ENCODE measurements at places on chromosomes 12 and 14. TPM values are rescaled to one million over a fixed set of nuclear protein-coding genes. Genes with fewer than 3 reads are reported as not detected.

DNA sequence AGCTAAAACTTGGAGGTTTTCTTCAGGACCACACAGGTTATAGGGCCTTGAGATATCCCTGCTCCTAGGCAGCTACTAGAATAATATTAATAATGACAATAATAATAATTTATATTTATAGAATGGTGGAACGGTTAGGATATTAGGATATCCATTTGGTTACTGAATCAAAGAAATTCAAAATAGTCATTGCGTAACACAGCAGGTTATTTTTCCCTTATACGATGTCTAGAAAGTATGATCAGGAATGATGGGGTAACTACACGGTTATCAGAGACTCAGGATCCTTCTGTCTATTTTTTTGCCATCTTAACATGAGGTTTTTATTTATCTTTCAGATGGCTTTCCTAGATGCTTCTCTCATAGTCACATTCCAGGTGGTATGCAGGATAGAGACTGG, 39.0 kb downstream of the NEUROD4 start:
- no peak for DNase-seq

- DNase-seq: no peak
These were observed 23.3 kb downstream of the LMNTD1 start for GRCh38 chr12:25529738-25530137.

DNA sequence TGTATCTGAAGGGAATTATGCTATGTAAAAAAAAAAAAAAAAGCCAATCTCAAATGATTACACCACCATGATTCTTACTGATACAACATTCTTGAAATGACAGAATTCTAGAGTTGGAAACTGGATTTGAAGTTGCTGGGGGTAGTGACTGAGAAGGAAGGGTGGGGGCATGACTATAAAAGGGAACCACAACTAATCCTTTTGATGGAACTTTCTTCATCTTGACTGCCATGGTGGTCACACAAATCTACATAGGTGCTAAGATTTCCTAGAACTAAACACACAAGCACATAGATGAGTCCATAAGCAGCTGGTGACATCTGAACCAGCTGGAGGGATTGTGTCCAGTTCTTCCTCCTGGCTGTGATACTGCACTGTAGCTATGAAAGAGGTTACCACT, 51.4 kb downstream of the CLMN start:
- no peak for DNase-seq

- DNase-seq: peak; percentile 12
These were observed 60.7 kb downstream of the GALNT8 start for GRCh38 chr12:4780641-4781611.

- DNase-seq: no peak
These were observed 212.5 kb downstream of the NOVA1 start for GRCh38 chr14:26385310-26385709.

DNA sequence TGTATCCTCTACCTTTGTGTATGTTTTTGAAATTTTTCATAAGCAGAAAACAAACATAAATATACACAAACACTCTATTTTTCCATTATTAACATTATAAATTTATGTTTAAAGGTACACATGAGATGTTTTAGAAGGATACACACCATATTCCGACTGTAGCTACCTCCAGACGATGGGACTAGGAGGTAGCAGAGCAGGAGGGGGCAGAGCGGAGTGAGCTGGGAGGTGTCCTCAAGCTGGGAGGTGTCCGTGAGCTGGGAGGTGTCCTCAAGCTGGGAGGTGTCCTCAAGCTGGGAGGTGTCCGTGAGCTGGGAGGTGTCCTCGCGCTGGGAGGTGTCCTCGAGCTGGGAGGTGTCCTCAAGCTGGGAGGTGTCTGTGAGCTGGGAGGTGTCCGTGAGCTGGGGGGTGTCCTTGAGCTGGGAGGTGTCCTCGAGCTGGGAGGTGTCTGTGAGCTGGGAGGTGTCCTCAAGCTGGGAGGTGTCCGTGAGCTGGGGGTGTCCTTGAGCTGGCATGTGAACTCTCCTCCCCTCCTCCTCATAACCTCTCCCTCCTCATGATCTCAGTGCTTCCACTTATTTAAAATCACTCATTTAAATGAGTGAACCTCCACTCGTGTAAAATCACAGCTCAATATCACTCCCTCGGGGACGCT, 346.9 kb upstream of the SFSWAP start:
- no peak for DNase-seq

- no peak for DNase-seq
These were observed 605 bp downstream of the ZCRB1 start for GRCh38 chr12:42325326-42325652.

DNA sequence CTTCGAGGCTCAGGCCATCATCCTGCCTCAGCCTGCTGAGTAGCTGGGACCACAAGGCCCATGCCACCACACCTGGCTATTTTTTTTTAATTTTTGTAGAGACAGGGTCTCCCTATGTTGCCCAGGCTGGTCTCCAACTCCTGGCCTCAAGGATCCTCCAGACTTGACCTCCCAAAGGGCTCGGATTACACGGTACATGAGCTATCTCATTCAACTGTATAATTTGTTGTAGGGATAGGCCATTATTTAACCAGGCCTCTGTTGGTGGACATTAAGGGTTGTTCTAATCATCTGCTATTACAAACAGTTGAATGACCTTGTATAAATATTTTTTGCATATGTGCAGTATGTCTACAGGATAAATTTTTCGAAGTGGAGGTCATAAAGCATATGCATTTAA, 9.0 kb downstream of the KIF5A start:
- no peak for DNase-seq

- peak; percentile 18 for DNase-seq
These were observed 1.2 kb downstream of the POU6F1 start for GRCh38 chr12:51216642-51217041.

GRCh38 chr14:93033983-93034670, 81.6 kb downstream of the ITPK1 start:
- no peak for DNase-seq

DNA sequence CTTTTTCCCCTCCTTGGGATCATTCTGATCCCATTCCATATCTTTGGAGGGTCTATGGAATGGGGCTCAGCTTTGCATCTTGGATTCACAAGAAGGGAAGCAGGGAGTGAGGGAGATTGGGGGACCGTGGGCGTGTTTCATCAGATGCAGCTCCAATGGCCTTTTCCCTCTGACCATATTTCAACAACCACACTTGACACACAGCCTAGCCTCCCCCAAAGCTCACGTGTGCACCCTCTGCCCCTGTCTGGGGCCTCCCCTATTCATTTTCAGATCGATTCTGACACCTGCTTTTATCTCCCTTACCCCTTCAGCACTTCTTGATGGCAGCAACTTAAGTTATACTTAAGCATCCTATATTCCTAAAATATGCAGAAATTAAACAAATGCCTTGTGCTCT, 126.6 kb downstream of the CHST11 start:
- DNase-seq: no peak

- no peak for DNase-seq
These were observed 27.7 kb downstream of the DAD1 start for GRCh38 chr14:22561366-22561660.

DNA sequence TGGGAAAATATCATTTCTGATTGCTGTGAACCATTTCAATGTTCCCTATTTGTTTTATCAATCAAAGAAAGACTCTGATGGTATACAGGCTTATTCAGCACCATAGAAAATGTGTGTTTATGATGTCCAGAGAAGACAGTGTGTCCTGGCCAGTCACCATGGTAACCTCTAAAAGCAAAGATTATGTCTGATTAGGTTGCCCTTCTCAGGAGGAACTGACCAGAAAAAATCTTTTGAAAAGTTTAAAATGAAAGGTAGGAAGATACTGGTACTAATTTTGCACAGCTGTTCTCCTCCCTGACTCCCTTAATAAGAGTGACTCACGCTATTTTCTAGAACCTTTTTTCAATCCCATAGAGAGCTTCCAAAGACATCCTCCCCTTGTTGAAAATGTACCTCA, 391.8 kb upstream of the DCN start:
- no peak for DNase-seq

GRCh38 chr12:117857632-117858612, 110.9 kb downstream of the KSR2 start:
- DNase-seq: no peak

GRCh38 chr12:47054659-47055058, 24.8 kb upstream of the PCED1B start:
- no peak for DNase-seq

Gene TEX22
- polyA plus RNA-seq: 0.18 TPM

Gene MUCL1
- polyA plus RNA-seq: 84.1 TPM

Gene FAM90A1
- polyA plus RNA-seq: 0.35 TPM

Gene RNASE7
- 0.18 TPM for polyA plus RNA-seq

Gene SLC5A8
- 3.4 TPM for polyA plus RNA-seq

Gene ZNF664
- 34.3 TPM for polyA plus RNA-seq

Gene SLC10A1
- not detected for polyA plus RNA-seq

Gene NPFF
- not detected for polyA plus RNA-seq

Gene GLT8D2
- 1.6 TPM for polyA plus RNA-seq

Gene TMEM179
- 0.10 TPM for polyA plus RNA-seq

All from lung (tissue), 17 donors.